ENCODE measurements at places on chromosomes 6 and 20.
A peak's percentile ranks its signal among the peaks of the same experiment; 100 is the strongest.

DNA sequence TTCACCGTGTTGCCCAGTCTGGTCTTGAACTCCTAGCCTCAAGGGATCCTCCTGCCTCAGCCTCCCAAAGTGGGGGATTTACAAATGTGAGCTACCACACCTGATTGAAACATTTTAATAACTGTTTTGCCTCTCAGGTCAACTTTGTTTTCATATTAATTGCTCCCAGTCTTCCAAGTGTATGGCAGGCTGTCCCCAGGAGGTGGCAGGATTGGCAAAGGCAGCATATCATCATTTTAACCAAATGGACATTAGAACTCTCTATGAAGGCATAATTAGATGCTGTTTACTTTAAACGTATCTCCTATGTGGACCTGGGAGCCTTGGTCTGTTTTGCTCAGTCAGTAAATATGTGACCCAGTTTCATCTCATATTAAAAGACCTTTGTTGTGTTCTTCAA lies 59.2 kb upstream of the CSE1L start:
- no peak for DNase-seq

- DNase-seq: no peak
Measured at GRCh38 chr6:22294301-22294700, 2.5 kb downstream of the PRL start.

DNA sequence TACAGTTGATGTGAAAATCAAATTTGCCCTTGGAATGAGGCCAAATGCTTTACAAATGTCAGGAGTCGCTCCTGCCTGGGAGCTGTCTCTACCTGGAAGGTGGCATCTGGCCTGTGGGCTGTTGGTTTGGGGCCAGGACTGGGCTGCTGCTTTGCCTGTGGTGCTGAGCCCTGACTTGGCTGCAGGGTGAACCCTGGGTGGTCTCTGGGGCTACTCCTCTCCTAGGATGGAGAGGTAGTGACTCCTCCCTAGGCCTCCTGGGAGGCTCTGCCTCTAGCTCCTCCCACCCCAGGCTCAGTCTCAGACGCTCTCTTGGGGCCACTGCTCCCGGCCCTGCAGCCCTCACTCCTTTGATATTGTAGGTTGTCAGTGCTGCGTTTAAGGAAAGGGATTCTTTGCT lies 47.5 kb downstream of the EFCAB8 start:
- no peak for DNase-seq

- no peak for DNase-seq
Measured at GRCh38 chr20:32189123-32189410, 18.5 kb downstream of the PLAGL2 start.

GRCh38 chr6:18454446-18454845 lies 67.3 kb downstream of the RNF144B start:
- DNase-seq: no peak

GRCh38 chr6:149988550-149989346 lies 25.0 kb downstream of the ULBP1 start:
- DNase-seq: no peak

GRCh38 chr6:97129106-97129505 lies 153.9 kb downstream of the MMS22L start:
- no peak for DNase-seq

DNA sequence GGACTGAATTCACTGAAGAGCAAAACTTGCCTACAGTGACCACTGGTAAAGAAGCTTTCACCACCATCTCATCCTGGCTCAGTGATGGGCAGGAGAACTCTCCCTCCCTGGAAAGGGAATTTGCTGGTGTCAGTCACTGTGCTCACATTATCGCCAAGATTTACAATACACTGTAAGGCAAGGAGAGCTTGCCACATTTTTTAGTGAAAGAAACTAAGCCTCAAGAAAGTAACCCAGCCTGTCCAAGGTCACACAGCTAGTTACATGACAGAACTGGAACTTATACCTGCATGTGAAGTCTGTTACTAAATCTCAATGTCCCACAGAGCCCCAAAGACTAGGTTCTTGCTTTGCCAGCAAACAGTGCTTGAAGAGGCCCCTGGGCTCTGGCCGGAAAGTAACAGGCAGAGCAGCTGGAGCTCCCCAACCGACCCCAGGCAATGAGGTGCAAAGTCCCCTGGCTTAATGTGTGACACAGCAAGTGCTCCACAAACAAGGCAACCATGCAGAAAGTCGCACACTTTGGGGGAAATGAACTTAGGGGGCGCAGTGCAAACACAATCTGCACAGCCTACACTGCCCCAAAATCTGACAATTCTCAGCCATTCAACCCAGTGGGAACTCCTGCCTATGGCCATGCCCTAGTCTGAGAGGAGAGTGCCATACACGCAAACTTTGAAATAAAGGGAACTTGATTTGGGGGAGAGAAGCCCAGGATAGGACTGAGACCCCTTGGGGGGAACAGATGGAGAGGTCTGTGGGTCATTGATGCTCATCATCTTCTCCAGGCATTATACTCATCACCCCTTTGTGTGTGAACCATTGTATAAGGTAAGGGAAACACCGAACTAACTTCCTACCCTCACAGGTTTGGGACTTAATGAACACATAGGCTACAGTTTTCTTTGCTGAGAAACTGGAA lies 1.9 kb downstream of the BCL2L1 start:
- peak; percentile 59 for DNase-seq

DNA sequence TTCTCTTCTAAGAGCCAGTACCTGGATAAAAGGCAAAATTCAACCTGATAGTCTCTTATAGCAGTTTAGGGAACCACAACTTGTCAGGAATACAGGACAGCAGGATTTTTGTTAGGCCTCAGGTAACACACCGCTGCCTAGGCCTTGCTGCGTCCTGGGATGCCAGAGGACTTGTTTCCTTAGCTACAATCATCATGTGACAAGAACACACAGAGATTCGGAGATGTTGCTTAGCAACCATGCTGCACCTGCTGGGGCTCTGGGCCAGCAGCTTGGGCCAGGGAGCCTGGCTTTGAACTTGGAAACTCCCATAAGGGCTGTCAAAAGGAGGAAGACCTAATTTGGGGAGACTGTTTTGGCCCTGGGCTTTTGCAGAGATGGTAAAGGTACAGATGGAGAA lies 36.1 kb upstream of the CHD6 start:
- no peak for DNase-seq

GRCh38 chr6:37589198-37589597 lies 89.5 kb upstream of the CCDC167 start:
- no peak for DNase-seq

DNA sequence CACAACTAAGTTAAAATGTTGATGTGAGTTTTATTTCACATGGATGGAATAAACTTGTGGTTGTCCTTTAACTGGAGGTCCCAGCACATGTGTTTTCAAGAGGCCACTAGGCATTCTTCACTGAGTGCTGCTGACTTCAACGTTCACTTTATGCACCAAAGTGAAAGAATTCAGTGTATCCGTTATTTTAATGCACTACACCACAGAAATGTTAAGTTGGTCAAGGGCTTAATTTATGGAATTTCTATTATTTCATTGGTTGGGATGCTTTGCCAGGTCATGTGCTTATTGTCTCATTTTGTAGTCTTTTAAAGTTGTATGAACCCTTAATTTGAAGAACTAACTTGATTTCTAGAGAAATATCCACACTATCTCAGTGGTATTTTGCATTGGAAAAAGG lies 106.4 kb downstream of the PPP1R14C start:
- DNase-seq: no peak

DNA sequence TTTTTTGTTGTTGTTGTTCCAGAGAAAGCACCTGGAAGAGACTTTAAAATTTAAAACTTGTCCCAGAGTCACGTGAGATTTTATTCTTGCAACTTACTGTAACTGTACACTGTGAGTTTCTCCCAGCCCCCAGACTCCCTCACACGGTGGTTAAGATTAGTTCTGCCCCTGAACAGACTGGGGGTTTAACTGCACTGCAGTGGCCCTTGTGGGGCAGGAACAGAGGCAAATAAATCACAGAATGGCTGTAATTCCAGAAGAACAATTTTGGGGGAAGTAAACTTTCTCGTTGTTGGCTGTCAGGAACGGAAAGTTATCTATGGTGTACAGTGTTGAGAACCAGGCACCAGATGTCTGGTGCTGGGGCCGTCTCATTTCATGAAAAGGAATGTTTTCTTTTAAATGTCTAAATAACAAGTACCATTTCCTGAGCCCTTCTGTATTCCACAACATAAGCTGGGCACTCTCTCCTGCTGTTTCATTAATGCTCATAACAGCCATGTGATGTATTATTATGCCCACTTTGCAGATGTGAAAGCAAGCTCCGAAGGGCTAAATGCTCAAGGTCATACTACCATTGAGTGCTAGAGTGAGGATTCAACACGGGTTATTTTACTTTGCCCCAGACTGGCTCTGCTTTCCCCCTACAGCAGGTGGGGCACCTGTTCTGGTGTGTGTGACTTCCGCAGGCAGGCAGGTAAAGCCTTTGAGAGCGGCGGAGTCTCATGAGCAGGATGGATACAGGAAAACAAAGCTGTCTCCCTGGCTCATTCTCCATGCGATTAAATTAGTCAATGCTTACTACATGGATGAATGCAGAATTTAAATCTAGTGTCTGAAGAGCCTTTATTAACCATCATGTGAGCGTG lies 30.5 kb downstream of the CNKSR3 start:
- DNase-seq: no peak

GRCh38 chr6:142746524-142746923 lies 198.5 kb downstream of the HIVEP2 start:
- peak; percentile 35 for DNase-seq

GRCh38 chr20:54084727-54085388 lies 14.5 kb upstream of the BCAS1 start:
- no peak for DNase-seq

DNA sequence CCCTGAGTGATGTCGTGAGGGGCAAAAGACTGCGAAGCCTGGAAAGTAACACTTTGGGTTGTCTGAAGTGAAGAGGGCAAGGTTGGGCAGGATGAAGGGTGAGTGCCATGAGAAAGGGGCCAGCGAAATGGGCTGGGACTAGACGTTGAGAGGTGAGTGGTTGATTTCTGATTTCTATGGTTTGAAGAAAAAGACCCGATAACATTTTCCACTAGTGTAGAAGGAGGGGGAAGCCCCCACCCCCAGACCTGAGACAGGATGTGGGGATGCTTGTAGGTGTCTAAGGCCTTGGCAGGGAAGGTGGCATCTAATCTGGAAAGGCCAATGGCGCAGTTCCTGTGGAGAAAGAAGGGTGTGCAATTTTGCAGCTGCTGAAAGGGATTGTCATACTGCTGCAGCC lies 25.3 kb upstream of the KIF3B start:
- DNase-seq: peak; percentile 92

DNA sequence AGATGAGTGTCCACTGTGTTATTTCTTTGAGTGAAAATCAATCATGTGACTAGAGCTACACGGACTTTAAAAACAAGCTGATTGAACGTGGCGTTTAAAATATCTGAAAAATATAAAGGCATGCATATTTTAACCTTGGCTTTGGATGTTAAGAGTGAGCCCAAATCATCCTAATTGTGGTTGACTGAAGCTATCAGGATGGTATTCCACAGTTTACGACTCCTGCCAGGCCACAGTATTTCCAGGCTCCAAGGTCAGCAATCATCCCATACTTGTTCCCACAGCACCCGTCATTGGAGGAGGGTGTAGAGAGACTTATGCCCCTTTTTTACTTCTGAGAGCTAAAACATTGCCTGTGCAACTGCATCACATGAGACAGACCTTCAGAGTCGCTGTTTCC lies 43.2 kb upstream of the TMX4 start:
- DNase-seq: no peak

- DNase-seq: no peak
Measured at GRCh38 chr6:44649365-44650025, 262.0 kb downstream of the CDC5L start.

DNA sequence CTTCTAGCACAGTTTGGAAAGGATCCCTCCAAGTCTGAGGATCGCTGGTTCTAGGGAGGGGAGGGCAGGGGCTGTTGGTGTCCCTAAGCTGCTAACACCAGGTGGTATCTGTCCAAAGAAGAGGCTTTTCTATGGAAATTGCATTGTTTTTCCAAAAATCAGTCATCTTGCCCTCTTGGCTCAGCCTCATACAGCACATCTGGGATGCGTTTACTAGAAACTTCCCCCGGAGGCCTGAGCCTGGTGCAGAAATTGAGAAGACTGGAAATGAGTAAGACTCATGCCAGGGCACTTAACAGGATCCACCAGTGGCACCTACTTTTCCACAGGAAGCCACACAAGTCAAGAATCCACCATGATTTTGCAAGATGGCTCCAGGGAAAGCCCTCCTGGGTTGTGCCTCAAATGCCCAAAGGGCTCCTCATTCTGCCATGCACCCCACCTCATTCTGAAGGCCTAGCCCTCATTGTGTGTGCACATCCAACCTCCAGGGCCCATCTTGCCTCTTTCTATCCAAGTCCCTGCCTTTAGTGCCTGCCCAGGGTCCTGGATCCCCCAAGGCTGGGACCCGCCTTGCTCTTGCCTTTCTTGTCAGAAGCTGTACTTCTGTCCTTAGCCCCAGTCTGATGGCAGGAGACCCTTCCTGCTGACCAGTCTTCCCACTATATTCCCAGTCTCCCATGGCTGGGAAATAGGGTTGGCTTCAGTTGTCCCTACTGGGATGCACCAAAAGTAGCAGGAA lies 97.6 kb downstream of the MRPL14 start:
- no peak for DNase-seq

GRCh38 chr6:132096996-132097395 lies 145.8 kb upstream of the CCN2 start:
- DNase-seq: no peak

DNA sequence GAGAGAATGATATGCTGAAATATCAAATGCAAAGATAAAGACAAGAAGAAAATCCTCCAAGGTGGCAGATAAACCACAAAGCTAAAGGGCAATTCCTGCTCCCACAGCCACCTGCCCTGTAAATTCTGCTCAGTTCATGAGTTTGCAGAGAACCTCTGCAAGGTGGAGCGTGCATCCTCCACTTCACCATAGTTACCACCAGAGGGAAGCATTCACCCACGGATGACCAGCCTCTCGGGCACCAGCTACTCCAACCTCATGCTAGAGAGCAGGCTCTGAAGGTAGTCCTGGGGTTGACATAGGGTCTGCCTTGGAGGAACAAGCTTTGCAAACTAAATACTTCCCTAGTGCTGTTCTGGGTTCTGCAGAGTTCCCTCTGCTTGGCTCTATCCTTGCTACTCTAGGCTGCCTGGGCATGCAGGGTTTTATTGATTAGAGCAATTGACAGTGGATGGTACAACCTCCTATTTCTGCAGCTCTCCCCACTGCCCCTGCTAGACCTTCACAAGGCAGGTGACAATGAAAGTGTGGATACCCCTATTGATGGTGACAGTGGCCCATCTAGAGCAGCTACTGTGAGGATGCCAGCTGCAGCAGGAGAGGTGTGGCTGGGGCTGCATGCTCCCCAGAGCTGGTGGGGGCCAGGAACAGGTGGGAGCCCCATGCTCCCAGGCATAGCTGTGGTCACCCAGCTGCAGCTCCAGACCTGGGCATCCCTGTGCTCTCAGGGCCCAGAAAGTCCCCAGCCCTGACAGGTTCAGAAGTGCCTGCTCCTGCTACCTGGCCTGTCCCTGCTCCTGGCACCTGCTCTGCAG lies 51.1 kb downstream of the GGTLC1 start:
- DNase-seq: peak; percentile 58

- peak; percentile 53 for DNase-seq
Measured at GRCh38 chr20:3115190-3116107, 30.9 kb upstream of the AVP start.
